ENCODE measurements at places on chromosomes 16 and 17.
A peak's percentile ranks its signal among the peaks of the same experiment; 100 is the strongest.

DNA sequence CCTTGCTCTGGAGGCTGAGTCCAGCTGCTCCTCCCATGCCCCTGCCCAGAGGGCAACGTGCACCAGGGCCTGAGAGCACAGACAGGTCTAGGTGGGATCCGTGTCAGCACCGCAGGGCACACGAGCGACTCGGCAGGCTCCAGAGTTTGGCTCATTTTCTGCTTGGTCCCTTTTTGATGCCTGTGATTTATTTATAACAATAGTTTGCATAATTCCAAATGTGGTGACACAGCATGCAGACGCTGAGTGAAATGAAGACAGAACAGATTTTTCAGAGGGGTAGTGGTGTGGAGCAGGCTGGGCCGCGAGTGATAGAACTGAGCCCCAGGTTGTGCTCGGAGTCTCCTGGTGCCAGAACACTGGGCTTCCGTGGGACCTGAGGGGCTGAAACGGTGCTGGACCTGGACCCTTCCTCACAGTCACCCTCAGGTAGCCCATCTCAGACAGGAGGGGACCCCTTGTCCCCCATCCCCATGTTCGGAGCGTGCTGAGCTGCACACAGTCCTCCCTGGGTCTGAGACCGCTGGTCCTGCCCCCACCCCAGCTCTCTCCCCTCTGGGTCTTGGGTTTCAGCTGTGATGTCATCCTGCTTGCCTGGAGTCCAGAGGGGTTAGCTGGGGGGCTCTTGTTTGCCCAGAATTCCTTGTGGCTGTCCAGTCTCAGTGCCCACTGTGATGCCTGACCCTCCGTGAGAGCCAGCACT, 95.9 kb downstream of the METRNL start:
- DNase-seq = no peak

GRCh38 chr17:45020354-45021138, 30.9 kb downstream of the DCAKD start:
- DNase-seq = peak; percentile 20

- peak; percentile 35 for DNase-seq
Measured at GRCh38 chr16:30837904-30838303, 50.9 kb upstream of the ZNF629 start.

- no peak for DNase-seq
Measured at GRCh38 chr16:70686376-70687101, 686 bp upstream of the MTSS2 start.

GRCh38 chr16:86070484-86070883, 171.5 kb downstream of the IRF8 start:
- DNase-seq = no peak

GRCh38 chr16:66107661-66108060, 258.8 kb upstream of the CDH5 start:
- DNase-seq = no peak

GRCh38 chr17:56290101-56290801, 137.0 kb downstream of the ANKFN1 start:
- DNase-seq = peak; percentile 12

DNA sequence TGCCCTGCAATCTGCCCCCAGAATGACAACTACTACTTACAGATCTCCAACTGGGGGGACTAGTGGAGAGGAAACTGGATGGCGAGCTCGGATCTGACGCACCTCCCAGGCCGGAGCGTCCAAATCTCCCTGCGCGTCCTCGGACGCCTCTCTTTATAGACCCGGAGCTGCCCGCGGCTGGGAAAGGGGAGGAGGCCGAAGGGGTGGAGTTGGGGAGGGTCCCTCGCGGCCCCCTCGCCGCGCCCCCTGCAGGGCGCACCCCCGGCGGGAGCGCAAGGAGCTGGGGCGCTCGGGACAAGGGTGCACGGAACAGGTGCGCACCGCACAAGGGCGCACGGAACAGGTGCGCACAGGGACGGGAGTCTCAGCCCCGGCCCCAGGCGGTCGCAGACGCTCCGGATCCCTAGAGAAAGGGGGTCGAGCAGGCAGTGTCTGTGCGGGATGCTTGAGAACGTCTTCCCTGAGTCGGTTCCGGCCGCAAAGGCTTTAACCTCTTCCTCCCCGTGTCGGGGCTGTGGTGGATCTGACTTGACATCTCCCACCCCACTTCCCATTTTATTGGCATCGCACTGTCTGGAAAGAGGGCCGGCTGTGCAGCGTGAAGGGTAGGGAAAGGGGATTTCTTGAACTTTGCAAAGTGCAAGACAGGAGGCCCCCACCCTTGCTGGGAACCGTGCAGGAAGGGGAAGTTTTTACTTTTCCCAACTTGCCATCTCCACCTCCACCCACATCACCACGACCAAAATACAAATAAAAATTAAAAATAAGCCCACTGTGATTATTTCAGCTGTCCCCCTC, at the start of gene MYH11:
TSS of gene MYH11 (minus strand) at position 128 of the 798 bp plus-strand sequence. CDS start 18,776 bp downstream, outside the sequence.
- peak; percentile 40 for DNase-seq

GRCh38 chr16:71895679-71896365, 491 bp downstream of the IST1 start:
- peak; percentile 70 for DNase-seq

DNA sequence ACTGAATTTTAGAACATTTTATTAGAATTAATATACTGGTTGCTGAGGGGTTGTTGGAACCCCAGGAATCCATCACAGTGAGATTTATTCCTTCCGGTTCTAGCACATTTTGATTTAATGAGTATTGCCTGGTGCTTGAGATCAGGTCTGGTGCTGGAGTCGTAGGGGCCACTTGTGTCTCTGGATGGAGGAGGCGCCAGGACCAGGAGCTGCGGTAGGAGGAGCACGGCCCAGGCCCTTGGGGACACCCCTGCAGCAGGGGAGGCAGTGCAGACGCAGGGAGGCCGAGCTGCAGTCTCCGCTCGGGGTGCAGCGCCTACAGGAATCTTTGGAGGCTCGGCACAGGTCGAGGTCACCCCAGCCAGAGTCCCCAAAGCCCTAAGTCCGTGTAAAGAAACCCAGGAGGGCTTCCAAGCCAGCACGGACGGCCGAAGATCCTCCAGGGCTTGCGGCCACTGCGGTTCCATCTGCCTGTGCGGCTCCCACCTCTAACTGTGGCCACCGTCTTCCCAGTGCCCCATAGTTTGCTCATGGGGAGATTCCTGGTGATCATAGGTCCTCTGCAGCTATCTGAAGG, 66.2 kb upstream of the CREBBP start:
- DNase-seq = no peak

- no peak for DNase-seq
Measured at GRCh38 chr17:80967404-80967872, 24.2 kb upstream of the CHMP6 start.

- no peak for DNase-seq
Measured at GRCh38 chr17:42651392-42651791, 7.7 kb upstream of the TUBG2 start.

- DNase-seq = peak; percentile 89
Measured at GRCh38 chr16:57591086-57591869, 37.2 kb upstream of the ADGRG1 start.

DNA sequence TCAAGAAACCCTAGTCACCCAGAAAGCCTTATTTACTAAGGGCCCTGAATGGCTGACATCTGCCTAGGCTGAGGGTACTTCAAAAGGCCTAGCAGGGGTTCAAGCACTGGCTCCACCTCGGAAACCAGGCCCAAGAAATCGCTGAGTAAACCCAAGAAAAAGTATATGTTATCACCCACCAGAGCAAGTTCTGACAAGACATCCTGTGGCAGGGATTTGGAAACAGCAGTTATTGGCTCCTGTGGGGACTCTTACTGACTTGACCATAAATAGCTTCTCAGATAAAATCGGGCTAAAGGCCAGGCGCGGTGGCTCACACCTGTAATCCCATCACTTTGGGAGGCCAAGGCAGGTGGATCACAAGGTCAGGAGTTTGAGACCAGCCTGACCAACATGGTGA, 12.2 kb downstream of the ATP6V0D1 start:
- DNase-seq = no peak

DNA sequence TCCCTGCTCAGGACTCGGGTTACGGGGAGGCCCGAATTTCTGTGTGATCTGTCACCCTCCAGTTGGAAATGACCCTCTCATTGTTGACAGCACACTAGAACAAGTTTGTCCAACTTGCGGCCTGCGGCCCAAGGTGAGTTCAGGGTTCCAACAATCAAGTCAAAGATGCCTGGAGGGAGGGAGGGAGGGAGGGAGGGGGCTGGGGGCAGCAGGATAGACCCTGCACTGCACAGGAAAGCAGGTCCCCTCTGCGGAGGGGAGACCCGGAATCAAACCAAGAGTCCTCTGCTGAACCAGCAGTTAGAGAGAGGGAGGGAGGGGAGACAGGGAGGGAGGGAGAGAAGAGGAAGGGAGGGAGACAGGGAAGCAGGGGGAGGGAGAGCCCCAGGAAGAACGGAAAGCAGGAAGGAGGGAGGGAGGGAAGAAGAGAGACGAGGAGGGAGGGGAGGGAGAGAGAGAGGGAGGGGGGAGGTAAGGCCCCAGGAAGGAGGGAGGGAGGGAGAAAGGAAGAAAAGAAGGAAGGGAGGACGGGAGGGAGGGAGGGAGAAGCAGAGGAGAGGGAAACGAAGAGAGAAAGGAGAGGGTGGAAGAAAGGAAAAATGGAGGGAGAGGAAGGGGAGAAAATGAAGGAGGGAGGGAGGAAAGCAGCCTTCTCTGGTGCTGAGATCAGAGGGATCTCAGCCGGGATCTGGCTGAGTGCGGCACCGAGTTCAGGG, 96.7 kb upstream of the CDH5 start:
- DNase-seq = no peak

DNA sequence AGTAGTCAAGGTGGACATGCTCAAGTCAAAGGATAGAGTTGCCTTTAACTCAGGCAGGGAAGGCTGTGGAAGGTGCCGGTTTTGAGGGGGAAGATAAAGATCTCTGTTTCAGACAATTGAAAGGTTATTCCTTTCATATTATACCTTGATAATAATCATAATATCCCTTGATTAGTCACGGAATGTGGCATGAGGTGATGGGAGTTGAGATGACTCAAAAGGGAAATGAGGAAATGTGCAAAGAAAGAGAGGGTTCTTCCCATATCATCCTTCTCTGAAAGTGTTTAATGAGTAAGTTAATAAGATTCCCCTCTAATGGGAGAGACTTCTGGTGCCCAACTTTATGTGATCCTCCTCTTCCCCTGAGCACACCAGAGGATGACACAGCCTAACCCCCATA, 43.1 kb upstream of the HS3ST2 start:
- no peak for DNase-seq

- no peak for DNase-seq
Measured at GRCh38 chr17:81599719-81600486, 37.0 kb downstream of the NPLOC4 start.

DNA sequence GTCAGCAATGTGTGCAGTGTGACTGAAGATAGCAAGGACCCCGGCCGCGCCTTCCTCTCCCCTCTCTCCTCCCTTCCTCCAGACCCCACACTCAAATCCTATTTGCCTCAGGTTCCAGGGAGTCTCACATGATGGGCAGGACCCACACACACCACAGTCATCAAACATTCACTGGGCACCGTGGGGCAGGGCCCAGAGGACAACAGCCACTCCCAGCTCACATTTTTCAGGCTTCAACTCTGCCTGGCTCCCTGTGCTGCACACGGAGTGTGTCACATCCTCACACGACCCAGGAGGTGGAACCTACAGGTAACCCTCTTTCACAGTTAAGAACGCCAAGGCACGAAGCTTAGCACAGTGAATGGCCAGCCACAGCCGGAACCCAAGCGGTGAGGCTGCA, 30.5 kb downstream of the PEMT start:
- DNase-seq = no peak

- peak; percentile 73 for DNase-seq
Measured at GRCh38 chr17:31008374-31009041, 37.7 kb downstream of the RNF135 start.

GRCh38 chr17:72359274-72359673, 238.5 kb downstream of the SOX9 start:
- no peak for DNase-seq

DNA sequence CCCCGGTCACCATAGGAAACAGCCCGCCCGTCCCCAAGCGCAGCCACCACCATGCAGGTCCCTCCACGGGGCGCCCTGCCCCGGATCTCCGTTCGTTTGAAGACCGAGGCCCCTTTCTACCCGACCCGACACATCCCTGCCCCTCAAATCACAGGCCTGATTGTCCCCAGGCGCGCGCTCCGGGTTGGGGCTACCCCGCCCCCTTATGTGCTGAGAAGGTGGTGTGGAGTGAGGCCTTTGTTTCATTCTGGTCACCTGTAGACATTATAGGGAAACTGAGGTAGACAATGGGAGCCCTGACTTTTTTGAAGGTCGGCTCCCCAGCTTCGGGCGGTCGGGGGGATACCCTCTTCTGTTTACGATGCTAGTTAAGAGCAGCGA, 763 bp upstream of the ACTG1 start:
- DNase-seq = peak; percentile 80

GRCh38 chr17:14091367-14091766, 22.1 kb downstream of the COX10 start:
- no peak for DNase-seq

- no peak for DNase-seq
Measured at GRCh38 chr17:64978138-64978537, 58.9 kb upstream of the LRRC37A3 start.

GRCh38 chr16:79131321-79132075, 469.0 kb downstream of the MAF start:
- DNase-seq = no peak

- no peak for DNase-seq
Measured at GRCh38 chr17:73593249-73593965, 50.8 kb downstream of the SDK2 start.

DNA sequence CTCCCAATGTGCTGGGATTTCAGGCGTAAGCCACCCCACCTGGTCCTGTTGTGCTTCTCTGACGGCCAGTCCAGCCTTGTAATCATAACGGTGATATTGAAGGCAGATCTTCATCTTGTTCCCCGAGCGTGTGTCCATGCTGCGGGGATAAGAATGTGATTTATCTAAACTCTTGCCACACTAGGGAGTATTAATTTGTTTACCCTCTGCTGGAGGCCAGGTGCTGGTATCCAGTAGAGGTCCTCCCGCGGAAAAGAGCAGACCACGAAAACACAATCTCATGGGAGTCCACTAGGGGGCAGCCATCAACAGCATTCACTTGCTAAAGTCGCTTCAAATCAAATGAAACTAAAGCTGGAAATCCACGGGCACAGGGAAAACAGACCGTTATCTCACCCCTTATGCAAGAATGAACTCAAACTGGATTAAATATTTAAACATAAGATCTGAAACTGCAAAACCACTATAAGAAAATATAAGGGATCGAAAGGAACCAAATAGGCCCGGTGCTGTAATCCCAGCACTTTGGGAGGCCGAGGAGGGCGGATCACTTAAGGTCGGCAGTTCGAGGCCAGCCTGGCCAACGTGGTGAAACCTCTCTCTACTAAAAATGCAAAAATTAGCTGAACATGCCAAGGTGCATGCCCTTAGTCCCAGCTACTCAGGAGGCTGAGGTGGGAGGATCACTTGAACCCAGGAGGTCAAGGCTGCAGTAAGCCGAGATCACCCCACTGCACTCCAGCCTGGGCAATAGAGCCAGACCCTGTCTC, 22.3 kb upstream of the RBBP6 start:
- peak; percentile 90 for DNase-seq

Data from hematopoietic multipotent progenitor cell treated with erythropoietin and hydrocortisone succinate and interleukin-3 and kit ligand, for 4 days (in vitro differentiated cells).